ENCODE measurements at places on chromosomes 4 and X. TPM values are rescaled to one million over a fixed set of nuclear protein-coding genes. Genes with fewer than 3 reads are reported as not detected.

ARMCX2 gene
- total RNA-seq = 30.2 TPM

RXFP1 gene
- total RNA-seq = 1.5 TPM

DNA sequence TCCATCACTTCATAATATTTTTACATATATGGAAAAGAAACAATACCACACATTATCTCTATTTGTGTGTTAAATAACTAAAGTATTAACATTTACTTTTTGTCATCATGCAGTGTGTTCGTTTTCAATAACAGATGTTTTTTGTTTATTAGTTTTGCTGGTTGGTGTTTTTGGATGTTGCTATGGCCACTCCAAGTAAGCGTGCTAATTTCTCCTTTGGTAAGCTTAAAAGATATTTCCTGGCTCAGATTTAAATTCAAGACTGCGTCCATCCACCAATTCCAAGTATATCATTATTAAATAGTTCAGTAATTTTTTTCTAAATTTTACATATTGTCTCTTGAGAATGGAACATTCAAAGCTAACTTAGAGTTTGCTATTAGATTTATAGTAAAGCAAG lies 235.4 kb upstream of the IL1RAPL1 start:
- no peaks in the 10 kb centered on the region for H3K36me3 ChIP-seq
- no peak overlapping the region for H3K27ac ChIP-seq
- no peak for DNase-seq
- no peak overlapping the region for H3K4me3 ChIP-seq

KDR gene
- 19.4 TPM for total RNA-seq

Data from vagina (tissue), 2 donors.